ENCODE measurements at places on chromosomes 16 and 17. TPM values are rescaled to one million over a fixed set of nuclear protein-coding genes. Genes with fewer than 3 reads are reported as not detected.

Gene C1QTNF1
- 14.4 TPM for total RNA-seq

Gene CHMP1A
- total RNA-seq, result 110 TPM

Gene BAHCC1
- total RNA-seq, result 11.2 TPM

Gene VMO1
- total RNA-seq, result 0.29 TPM

Gene BCO1
- total RNA-seq, result not detected

Gene BAIAP3
- total RNA-seq, result 0.29 TPM

Gene CTRB1
- not detected for total RNA-seq

Gene TEKT5
- total RNA-seq, result 0.29 TPM

Gene DHX58
- 18.5 TPM for total RNA-seq

GRCh38 chr17:66855204-66855603 is 20.3 kb downstream of the CACNG5 start:
- no peaks in the 10 kb centered on the region for H3K36me3 ChIP-seq
- H3K4me1 ChIP-seq, result no peaks in the 10 kb centered on the region
- H3K4me3 ChIP-seq, result no peak overlapping the region
- peaks cover 15% of the 10 kb centered on the region for H3K27me3 ChIP-seq

DNA sequence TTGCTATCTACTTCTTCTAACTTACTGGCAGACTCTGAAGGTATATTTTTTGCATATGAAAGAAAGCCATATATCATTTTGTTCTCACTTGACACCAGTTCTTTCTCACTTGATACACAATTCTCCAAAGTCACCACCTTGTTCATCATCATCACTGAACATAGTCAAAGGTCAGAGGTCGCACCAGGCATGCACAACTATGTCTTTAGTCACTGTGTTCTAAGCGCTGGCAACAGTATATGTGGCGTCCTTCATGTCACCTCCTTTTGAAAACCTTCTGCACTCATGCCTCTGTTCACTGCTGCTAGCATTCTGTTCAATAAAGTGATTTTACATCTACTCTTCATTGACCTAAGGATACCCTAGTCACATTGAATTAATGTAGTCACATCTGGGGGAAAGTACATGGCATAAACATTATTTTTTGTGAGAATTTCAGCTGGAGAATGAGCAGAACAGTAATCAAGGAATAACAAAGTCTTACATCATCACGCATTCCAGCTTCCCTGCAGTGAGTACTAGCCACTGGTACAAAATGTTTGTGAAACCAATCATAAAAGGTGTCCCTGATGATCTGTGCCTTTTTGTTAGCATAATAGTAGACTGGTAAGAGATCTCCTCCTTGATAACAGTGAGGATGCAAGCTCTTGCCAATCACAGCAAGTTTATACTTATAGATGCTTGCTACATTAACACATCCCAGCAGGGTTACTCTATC is 20.5 kb upstream of the TBX4 start:
- H3K27me3 ChIP-seq, result peaks cover 6% of the 10 kb centered on the region
- no peak overlapping the region for H3K27ac ChIP-seq
- no peak for DNase-seq
- H3K36me3 ChIP-seq, result no peaks in the 10 kb centered on the region

DNA sequence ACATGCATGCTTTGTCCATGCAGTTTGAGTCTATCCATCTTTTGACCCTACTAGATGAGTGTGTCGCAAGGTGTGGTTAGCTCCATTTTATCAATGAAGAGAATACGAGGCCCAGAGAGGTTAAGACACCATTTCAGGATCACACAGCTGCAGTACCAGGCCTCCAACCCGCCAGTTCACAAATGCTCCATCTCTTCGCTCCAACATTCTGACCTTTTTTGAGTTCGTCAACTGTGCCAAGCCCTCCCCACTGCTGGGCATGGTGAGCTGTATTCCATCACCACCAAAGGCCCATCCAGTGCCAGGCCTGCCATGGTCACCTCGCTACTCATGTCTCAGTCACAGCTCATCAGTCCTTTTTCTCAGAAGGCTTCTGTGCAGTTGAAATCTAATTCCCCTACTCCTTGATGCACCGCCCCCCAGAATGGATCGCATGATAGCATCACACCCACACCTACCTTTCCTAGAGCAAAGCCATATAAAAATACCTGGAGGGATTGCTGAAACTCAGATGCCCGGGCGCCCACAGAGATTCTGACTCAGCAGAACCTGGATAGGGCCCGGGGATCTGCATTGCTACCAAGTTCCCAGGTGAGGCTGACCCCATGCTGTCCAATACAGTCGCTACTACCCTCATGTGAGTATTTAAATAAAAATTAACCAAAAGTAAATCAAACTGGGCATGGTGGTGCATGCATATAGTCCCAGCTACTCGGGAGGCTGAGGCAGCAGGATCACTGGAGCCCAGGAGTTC is 38.0 kb downstream of the ZNF423 start:
- H3K27ac ChIP-seq, result no peak overlapping the region
- no peak for DNase-seq

DNA sequence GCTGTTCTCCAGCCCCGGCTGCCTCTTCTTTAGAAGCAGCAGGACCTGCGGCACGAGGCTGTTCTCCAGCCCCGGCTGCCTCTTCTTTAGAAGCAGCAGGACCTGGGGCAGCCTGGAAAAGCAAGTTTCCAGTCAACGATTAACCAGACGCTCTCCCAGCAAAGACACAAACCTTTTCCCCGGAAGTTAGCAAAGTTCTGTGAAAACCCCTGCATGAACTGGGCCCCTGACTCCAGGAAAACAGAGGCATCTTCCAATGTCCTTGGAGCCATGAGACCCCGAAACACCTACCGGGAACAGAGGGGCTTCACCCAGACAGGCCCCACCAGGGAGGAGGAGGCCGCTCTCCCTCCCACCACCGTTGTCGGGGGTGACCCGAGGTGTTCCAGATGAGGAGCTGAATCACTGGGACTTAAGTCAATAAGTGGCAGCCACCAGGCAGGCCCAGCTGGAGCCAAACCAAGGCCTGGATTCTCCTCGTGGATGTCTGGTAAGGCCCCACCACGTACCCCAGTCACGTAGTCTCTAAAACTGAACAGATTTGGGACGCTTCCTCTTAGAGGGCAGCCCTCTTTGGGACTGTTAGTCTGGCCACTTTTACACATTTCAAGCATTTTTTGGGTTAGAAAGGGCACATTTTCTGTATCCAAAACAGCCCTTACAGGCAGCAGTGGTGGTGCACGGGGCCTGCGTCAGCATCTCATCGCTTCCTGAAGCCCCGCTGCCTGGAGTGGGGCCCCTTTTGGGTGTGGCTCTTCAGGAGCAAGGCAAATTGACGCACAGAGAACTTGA is at the start of gene RPH3AL:
RPH3AL (minus strand) TSS at position 387 of the 792 bp plus-strand sequence. CDS start 25,264 bp downstream, outside the sequence.
- no peak within 1 kb of the TSS for H3K4me3 ChIP-seq
- DNase-seq, result peak; percentile 80
- H3K36me3 ChIP-seq, result no peaks in the 10 kb centered on the region

DNA sequence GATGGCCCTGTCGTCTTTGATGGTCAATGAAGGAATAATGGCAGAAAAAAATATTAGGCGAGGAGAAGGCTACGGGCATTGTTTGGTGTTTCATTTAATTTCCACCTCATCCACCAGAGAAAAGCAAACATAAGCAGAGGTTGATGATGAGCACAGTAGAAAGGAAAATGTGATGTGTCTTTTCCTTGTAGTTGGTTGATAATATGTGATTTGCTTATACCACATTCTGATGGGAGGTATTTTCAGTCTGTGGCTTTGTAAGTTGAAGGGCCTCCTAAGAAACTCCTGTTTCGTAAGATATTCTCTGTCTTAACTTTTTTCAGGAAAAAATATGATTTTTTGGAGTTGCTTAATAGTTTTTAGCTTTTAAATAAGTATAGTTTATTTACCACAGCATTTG is 215.7 kb downstream of the PRKCA start:
- no peak overlapping the region for H3K27ac ChIP-seq
- H3K4me1 ChIP-seq, result peaks cover 23% of the 10 kb centered on the region
- peaks cover 3% of the 10 kb centered on the region for H3K36me3 ChIP-seq

GRCh38 chr17:58886514-58886913 is 130.9 kb downstream of the PPM1E start:
- H3K36me3 ChIP-seq, result no peaks in the 10 kb centered on the region
- H3K27ac ChIP-seq, result no peak overlapping the region
- no peak overlapping the region for H3K4me3 ChIP-seq
- no peak for DNase-seq
- H3K27me3 ChIP-seq, result no peaks in the 10 kb centered on the region
- H3K4me1 ChIP-seq, result no peaks in the 10 kb centered on the region

DNA sequence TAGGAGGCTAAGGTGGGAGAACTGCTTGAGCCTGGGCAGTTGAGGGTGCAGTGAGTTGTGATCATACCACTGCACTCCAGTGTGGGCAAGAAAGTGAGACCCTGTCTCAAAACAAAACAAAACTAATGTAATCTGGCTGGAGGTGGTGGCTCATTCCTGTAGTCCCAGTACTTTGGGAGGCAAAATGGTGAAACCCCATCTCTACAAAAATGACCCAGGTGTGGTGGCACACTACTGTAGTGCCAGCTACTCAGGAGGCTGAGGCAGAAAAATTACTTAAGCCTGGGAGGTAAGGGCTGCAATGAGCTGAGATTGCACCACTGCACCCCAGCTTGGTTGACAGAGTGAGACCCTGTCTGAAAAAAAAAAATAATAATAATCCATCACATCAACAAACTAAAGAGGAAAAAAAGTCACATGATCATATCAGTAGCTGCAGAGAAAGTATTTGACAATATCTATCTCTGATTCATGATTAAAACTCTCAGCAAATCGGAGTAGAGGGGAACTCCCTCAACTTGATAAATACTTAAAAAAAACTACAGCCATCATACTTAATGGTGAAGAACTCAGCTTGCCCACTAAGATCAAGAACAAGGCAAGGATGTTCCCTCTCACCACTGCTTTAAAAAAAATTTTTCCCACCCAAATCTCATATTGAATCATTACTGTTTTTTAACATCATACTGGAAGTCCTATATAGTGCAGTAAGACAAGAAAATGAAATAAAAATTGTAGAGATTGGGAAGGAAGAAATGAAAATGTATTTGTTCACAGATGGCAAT is 31.0 kb downstream of the DHRS7B start:
- peaks cover 17% of the 10 kb centered on the region for H3K4me1 ChIP-seq
- no peaks in the 10 kb centered on the region for H3K27me3 ChIP-seq
- no peak overlapping the region for H3K4me3 ChIP-seq
- H3K27ac ChIP-seq, result no peak overlapping the region
- no peaks in the 10 kb centered on the region for H3K36me3 ChIP-seq

DNA sequence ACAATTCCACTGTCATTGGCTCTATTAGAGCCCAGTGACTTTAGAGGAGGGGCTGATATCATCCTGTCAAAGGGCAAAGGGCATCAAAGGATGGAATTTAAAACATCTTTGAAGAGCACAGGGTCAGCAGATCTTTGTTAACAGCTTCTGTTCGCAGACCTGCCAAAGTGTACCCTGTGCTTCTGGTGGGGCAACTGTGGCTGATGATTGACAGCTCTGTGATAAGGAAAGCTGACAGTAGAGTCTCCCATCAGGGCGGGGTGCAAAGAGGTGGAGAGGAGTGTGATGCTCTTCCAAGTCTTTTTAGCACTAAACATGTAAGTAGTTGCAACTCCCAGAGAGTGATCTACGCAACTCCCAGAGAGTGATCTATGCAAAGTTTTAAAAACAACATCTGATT is 742.1 kb upstream of the SOX9 start:
- no peaks in the 10 kb centered on the region for H3K36me3 ChIP-seq
- H3K27ac ChIP-seq, result no peak overlapping the region
- no peak for DNase-seq
- peaks cover 7% of the 10 kb centered on the region for H3K4me1 ChIP-seq
- H3K4me3 ChIP-seq, result no peak overlapping the region
